ENCODE measurements at places on chromosomes 11 and 22.

- DNase-seq = no peak
These were observed 212 bp downstream of the HRAS start for GRCh38 chr11:535210-535518.

- no peak for DNase-seq
These were observed 5.8 kb downstream of the LIF start for GRCh38 chr22:30240541-30241417.

DNA sequence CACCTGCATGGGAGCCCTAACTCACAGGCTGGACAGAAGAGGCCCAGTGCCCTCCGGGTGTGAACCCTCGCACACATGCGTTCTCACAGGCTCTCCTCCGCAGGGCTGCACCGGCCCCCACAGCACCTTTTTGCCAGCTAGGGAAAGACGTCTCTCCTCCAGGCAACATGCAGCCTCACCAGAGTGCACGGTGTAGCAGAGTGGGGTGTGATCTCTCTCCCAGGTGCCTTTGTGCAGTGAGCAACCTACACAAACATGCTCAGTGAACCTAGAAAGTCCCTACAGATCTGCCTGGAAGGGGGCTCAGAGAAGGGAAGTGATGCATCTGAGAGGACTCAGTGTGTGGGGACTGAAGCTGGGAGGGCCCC lies 3.7 kb upstream of the CARNS1 start:
- no peak for DNase-seq

GRCh38 chr11:61362542-61362875 lies 335 bp downstream of the TMEM138 start:
- DNase-seq = no peak

DNA sequence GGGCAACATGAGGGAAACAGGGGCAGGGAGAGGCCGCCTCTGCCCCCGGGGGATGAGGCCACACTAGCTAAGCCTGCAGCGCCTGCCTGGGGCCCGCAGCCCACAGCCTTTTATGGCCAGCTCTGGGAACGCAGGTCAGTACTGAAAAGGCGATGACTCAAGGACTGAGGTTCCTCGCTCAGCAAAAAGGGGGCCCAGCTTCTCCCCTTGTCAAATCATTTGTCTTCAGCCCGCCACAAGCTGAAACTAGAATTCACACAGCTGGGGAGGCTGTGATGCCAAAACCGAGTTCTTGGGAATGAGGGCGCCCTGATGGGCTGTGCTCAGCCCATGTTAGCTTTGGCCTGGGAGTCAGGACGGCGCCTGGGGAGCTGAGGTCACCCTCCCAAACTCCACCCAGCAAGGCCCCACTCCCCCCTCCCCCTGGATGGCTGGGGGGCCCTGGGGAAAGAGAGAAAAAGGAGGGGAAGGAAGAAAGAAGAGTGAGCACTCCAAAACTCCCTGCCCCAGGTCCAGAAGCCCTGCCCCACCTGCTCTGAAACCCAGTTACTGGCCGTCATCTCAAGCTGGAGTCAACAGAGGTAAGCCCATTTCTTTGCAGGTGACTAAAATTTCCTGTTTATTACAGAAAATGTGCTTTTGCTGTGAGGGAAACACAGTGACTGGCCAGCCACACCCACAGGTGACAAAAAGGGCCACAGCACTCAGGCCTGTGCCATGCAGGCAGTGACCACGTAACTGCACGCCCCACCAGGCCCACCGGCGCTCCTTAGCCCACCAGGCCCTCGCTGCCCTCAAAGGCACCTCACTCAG lies 13.7 kb downstream of the EHD1 start:
- DNase-seq = peak; percentile 70

- no peak for DNase-seq
These were observed 3.4 kb downstream of the CCND1 start for GRCh38 chr11:69644071-69644961.

GRCh38 chr11:76558473-76558872 lies 112.1 kb downstream of the LRRC32 start:
- no peak for DNase-seq

GRCh38 chr11:115745066-115745465 lies 240.9 kb upstream of the CADM1 start:
- DNase-seq = no peak

DNA sequence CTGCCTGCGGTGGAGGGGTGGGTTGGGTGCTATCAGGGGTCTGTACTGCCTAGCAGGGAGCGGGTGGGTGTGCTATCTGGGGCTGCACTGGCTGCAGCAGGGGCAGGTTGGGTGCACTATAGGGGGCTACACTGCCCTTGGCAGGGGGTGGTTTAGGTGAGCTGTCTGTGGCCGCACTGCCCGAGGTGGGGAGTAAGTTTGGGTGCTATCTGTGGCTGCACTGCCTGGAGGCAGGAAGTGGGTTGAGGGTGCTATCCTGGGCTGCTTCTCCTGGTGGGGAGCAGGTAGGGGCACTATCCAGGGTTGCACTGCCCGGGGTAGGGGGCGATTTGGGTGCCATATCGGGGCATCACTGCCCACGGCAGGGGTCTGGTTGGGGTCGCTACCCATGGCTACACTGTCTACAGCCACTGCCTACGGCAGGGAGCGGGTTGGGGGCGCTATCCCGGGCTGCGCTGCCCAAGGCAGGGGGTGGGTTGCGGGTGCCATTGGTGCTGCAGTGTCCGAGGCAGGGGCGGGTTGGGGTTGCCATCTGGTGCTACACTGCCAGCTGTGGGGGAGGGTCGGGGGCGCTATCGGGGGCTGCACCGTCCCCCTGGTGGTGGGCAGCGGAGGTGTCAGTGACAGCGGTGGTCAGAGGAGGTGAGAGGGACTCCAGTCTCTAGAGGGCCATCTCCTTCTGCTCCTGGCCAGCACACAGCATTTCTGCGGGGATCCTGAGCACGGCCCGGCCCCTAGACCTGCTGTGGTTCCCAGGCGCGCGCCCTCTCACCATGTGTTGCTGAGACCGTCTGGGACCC lies 1.3 kb upstream of the RFPL2 start:
- no peak for DNase-seq

GRCh38 chr11:111586388-111586831 lies 15.8 kb upstream of the SIK2 start:
- no peak for DNase-seq

Data from GM06990 (cell line).